ENCODE measurements at places on chromosomes 7 and 10.

GRCh38 chr10:63465293-63466143, at the start of gene JMJD1C:
Gene JMJD1C (minus strand): TSS chr10:63465977. CDS start chr10:63465662, 315 bp downstream.
- DNase-seq = peak; percentile 18

DNA sequence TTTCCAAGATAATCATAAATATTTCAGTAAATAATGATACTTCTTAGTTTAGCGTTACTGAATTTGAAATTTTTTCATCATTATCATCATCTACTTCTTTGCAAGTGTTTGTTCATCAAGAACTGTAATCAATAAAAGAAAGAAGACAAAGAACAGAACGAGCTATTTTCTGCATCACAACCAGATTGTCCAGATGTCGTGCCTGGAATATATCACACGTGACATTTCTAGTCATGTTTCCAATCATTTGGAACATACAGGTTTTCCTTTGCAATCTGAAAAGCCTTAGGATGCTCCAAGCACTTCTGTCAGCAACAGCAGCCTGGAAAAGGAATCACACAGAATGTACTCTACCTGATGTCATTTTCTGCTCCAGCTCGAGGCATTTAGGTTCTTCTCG, 107.4 kb downstream of the FAM107B start:
- DNase-seq = no peak

GRCh38 chr7:133119067-133119466, 37.2 kb upstream of the CHCHD3 start:
- DNase-seq = no peak

GRCh38 chr7:70799841-70800405, 332.0 kb upstream of the GALNT17 start:
- DNase-seq = no peak

DNA sequence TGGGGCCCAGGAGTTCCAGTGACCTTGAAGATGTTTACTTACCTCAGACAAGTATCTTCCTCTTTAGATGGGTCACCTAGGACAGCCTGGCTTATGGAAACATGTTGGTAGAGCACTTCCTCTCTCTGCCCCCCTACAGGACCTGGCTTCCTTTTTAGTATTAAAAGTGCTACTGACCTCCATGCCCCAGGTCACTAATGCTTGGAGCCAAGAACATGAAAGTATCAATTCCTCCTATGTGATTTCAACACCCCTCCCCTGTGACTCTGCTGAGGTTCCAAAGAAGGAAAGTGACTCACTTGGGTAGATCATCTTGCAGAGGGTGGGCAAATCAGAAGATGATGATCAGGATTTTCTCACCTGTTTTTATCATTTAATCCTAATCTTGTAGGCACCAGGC, 125.3 kb upstream of the CCDC6 start:
- no peak for DNase-seq

DNA sequence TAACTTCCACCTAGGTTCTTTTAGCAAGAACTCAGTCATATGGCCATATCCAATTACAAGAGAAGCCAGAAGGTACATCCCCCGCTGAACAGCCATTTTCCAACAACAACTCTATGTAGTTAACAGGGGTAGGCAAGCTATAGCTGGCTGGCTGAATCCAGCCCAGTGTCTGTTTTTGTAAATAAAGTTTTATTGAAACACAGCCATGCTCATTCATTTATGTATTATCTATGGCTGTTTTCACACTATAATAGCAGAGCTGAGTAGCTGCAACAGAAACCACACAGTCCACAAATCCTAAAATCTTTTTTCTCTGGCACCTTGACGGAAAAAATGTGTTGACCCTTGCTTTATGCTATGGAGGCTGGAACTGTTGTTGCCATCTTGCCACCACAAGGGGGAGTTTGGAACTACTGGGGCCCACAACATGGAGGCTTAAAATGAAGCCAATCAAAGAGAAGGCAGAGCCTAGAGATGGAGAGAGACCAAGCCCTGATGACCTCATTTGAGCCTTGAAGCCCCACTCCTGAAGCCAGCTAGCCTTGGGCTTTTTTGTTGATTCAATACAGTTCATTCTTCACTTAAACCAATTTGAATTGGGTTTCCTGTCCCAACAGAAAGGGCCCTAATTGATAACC, 33.3 kb upstream of the XPNPEP1 start:
- DNase-seq = no peak

DNA sequence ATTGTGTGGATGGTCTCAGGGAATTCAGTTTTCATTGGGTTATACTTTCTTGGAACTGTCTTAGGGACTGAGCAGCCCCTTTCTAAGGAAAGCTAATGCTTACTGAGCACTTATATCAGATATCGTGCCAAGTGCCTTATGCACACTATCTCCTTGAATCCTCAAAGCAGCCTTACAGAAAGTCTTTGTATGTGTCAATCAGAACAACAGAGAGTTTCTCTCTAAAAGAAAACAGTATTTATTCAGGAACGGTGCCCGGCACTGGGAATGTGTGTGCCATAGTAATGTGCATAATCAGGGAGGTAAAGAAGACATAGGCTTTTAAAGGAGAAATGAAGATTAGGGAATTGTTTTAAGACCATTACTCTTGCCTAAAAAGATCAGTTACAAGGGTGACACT, 17.3 kb downstream of the ANTXRL start:
- no peak for DNase-seq

DNA sequence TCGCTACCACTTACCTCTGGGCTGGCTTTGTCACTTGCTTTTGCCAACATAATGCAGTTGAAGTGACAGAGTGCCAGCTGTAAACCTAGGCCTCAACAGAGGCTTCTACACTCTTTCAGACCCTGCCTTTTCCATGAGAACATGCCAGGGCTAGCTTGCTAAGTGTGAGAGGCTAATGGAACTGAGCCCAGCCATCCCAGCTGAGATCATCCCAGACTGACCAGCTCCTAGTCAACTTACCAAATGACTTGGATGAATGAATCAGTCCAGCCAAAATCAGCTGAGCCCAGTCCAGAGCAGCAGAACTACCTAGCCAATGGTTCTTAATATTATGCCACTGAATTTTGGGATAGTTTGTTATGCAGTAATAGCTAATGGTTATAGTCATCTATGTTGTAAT, 34.7 kb upstream of the MKLN1 start:
- no peak for DNase-seq

GRCh38 chr7:138527746-138528223, 67.7 kb downstream of the TRIM24 start:
- no peak for DNase-seq

DNA sequence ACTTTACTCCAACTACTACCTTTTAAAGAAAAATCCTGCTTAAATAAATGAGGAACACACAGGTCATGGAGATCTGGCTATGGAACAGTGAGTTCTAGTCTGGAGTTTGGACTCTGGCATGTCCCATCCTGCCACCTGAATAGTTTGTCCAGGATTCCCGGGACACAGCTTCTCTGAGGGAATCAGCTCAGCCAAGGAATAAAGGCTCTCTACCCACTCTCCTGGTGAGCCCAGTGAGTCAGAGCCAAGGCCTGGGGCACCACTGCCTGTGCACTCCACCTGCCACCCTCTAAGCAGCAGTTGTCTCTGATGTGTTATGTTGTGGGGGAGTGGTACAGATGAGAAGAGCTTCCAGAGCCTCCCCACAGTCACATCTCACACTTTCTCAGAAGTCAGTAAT, 113.5 kb downstream of the HTR5A start:
- no peak for DNase-seq

DNA sequence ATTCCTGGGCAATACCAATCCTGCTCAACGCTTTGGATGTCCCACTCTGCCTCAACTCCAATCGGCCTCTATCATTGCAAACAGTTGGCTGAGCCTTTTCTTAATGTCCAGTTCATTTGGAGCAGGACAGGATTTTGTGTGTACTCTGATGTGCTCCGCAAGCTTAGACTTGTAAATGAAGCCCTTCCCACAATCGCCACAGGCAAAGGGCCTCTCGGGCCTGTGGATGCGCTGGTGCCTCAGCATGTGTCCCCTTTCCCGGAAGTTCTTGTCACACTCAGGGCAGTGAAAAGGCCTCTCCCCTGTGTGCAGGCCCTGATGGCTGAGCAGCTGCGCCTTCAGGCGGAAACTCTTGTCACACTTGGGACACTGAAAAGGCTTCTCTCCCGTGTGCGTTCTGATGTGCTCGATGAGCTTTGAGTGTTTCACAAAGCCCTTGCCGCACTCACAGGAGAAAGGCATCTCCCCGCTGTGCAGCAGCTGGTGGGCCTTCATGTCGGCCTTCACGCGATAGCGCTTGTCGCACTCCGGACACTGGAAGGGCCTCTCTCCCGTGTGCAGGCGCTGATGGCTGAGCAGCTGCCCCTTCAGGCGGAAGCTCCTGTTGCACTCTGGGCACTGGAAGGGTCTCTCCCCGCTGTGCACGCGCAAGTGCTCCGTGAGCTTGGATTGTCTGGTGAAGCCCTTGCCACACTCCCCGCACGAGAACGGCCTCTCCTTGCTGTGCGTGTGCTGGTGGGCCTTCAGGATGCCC, 20.0 kb downstream of the ZNF786 start:
- no peak for DNase-seq

DNA sequence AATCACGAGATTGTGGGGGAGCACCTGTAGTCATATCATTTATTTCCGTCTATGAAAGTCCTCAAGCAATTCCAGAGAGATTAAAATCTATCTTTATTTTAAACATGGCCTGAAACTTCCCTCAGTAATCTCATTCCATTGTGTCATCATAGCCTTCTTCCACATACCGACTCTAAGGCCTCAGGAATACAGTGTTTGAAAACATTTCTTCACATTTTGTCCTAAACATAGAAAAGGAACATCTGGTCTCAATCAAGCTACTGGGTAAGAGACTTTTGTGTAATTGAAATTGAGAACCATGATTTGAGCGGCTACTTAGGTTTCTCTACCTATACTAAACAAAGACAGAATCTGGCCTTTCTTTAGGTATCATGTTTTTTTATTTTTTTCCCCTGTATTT, 78.0 kb upstream of the ELMO1 start:
- no peak for DNase-seq

Measured in stimulated activated CD8-positive, alpha-beta memory T cell treated with anti-CD3 and anti-CD28 coated beads, Interleukin-2, amount 100 ng/mL, for 1 hour (primary cell).